ENCODE measurements at places on chromosomes 5 and 9. TPM values are rescaled to one million over a fixed set of nuclear protein-coding genes. Genes with fewer than 3 reads are reported as not detected.

ATP10B gene
- total RNA-seq = 1.1 TPM

PPP1R26 gene
- total RNA-seq = 31.1 TPM

- no peak overlapping the region for H3K27ac ChIP-seq
- H3K4me3 ChIP-seq = no peak overlapping the region
- no peaks in the 10 kb centered on the region for H3K36me3 ChIP-seq
- DNase-seq = no peak
- no peaks in the 10 kb centered on the region for H3K4me1 ChIP-seq
Measured at GRCh38 chr9:93276973-93277372, 93.0 kb downstream of the WNK2 start.

GRCh38 chr5:26390608-26391007 lies 647.8 kb downstream of the CDH9 start:
- H3K36me3 ChIP-seq = no peaks in the 10 kb centered on the region
- no peak overlapping the region for H3K27ac ChIP-seq
- H3K4me1 ChIP-seq = no peaks in the 10 kb centered on the region
- no peak overlapping the region for H3K4me3 ChIP-seq
- H3K27me3 ChIP-seq = no peaks in the 10 kb centered on the region
- DNase-seq = no peak

DNA sequence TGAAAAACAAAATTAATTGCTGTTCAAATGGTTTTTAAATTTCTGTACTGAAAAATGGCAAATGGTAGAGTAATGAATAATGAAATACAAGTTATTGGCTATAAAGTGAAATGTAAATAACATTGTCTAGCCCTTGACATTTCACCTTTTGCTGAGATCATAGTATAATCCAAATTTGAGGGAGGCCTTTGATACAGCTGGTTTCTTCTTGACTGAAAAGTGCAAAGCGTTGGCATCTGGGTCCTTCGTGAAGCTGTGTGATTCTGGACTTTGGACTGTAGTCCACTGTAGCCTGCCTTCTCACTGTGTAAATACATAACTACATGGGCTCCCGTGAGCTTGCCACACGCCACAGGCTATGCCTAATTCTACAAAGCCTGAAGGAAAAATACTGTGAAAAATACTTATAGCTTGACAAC lies 52.3 kb downstream of the ARHGEF28 start:
- no peaks in the 10 kb centered on the region for H3K36me3 ChIP-seq
- DNase-seq = no peak
- H3K27me3 ChIP-seq = no peaks in the 10 kb centered on the region
- H3K4me1 ChIP-seq = peaks cover 13% of the 10 kb centered on the region
- no peak overlapping the region for H3K27ac ChIP-seq

DNA sequence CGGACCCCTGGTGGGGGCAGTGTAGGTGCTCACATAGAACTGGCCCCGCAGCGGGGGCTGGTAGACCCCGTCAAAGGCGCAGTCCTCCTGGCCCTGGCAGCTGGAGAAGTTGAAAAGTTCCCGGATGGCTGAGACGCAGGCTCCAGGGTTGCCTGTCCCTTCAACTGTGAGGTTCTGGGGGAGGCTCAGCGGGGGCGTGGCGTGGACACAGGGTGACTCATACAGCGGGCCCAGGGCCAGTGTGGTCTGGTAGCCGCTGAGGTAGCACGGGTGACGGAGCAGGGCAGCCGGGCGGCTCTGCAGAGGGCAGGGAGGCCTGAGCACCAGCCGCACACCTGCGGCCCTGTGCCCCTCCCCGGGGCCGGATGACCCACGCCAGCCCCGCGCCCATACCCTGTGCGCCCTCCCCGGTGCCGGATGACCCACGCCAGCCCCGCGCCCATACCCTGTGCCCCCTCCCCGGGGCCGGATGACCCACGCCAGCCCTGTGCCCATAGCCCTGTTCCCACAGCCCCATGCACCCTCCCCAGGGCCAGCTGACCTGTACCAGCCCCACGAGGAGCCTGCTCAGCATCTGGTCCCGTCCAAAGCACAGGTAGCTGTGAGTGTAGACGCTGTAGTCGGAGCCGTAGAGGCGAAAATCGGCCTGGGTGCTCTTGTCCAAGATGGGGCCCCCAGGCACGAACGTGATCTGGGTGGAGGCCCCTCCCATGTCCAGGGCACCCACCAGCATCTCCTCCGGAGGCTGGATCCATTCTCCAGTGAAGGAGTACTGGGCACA lies 5.0 kb downstream of the ENTPD8 start:
- no peak overlapping the region for H3K27ac ChIP-seq
- H3K36me3 ChIP-seq = no peaks in the 10 kb centered on the region
- no peak overlapping the region for H3K4me3 ChIP-seq

GRCh38 chr5:15070907-15071306 lies 199.3 kb upstream of the ANKH start:
- H3K27me3 ChIP-seq = no peaks in the 10 kb centered on the region
- no peaks in the 10 kb centered on the region for H3K36me3 ChIP-seq
- no peaks in the 10 kb centered on the region for H3K4me1 ChIP-seq
- no peak overlapping the region for H3K4me3 ChIP-seq
- H3K27ac ChIP-seq = no peak overlapping the region
- no peak for DNase-seq

DNA sequence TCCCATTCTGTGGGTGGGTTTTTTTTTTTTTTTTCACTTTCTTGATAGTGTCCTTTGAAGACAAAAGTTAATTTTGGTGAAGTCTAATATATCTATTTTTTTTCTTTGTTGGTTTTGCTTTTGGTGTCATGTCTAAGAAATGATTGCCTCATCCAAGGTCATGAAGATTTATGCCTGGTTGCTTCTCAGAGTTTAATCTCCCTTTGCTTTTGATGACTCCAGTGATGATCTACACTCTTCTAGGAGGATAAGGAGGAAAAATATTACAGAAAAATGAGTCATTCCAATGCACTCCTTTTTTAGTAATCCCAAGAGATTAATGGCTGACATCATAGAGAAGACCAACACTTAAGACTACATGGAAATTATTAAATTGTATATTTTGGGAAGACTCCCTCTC lies 79.7 kb upstream of the ICE1 start:
- no peaks in the 10 kb centered on the region for H3K4me1 ChIP-seq
- no peak overlapping the region for H3K27ac ChIP-seq
- H3K36me3 ChIP-seq = no peaks in the 10 kb centered on the region
- H3K27me3 ChIP-seq = no peaks in the 10 kb centered on the region
- no peak for DNase-seq
